ENCODE measurements at places on chromosomes 11 and 22.

GRCh38 chr11:132314911-132315455, 944.6 kb downstream of the NTM start:
- no peak for DNase-seq

DNA sequence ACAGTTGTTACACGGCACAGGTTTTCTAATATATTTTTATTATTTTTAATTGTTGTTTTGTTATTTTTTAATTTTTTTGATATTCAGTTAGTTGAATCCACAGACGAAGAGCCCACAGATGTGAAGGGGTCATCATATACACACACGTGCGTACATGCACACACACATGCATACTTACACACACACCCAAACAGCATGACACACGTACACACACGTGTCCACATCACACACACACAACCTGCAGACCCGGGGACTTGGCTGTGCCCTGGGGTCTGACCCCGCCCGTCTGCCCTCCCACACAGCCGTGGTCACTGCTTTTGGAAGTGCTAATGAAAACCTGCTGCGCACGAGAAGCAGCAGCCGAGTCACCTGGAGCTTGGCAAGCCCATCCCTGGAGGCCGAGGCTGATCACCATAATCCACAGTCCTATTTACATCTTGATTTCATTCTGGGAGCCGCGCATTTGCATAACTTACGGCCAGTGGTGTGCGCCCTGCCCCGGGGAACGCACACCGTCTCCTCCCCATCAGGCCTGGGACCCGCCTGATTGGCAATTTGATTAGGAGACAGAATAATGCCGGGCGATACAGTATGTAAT, 110.3 kb downstream of the BRD1 start:
- DNase-seq: no peak

- DNase-seq: no peak
Measured at GRCh38 chr22:31605851-31606585, 56.0 kb downstream of the PISD start.

GRCh38 chr22:36334821-36335603, 52.8 kb downstream of the MYH9 start:
- no peak for DNase-seq

DNA sequence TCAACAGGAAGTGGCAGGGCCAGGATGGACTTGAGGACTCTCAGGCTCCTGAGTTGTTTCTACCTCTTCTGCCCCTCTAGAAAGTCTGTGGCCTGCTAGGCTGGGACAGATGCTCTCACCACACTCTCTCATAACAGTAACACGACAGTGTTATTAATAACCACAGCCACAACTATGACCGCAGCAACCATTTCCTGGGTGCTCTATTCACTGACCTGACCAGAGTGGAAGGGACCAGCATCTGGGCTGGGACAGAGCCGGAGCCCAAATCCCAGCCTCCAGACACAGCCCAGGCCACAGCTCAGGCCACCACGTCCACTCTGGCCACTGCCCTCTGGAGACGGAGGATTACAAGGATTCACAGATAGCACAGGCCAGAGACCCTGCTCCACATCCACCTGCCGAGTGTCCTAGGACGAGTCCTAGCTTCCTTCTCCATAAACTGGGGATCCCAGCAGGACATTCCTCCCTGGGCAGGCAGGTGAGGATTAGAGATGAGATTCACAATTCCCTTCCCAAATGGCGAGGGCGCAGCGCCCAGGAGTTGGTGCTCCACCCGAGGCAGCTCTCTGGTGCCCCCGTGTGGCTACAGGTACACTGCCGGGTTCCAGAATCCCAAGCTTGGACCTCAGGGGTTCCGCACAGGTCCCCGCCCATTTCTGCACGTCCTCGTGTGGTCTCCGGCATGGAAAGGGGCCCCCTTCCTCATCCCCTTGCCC, 7.1 kb downstream of the PNPLA5 start:
- no peak for DNase-seq

GRCh38 chr11:34604145-34604544, 16.7 kb upstream of the EHF start:
- no peak for DNase-seq

GRCh38 chr11:66861038-66861773, 4.3 kb downstream of the LRFN4 start:
- DNase-seq: no peak

DNA sequence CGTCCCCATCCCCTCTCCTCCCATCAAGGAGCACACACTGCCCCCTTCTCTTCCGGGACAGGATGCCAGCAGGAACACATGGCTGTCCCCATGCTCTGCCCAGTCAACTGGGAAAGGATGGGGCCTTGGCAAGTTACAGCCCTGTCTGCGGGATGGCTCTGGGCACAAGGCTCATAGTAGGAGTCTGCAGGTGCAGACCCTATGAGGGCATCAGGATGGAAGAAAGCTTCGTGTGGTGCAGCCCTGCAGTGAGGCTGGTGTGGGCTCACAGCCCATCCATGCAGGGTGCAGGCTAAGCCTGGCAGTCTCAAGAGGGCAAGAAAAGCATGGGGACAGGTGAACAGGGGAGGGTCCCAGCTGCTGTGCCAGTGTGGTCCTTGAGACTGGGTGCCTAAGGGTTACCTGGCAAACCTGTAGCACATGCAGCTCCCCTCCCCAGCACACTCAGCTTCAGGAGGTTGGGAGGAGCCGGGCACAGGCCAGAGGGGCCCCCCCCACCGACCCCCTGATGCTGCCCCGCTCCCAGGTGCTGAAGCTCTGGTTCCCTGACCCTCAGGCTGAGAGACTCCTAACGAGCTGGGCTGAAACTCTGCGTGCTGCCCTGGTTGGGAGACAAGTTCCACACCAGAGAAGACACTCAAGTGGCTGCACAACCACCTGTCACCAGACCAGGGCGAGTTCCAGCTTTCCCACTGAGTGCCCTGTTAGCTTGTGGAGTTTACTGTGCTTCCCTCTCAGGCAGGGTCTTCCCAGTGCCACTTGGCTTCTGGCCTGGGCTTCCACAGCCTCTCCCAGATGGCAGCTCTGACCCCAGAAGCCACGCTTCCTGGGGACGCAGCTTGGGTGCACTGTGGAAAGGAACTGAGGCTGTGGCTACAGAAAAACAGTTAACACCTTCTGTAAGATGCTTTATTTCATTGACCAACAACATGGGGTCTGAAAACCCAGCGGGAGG, 3.3 kb upstream of the SCARF2 start:
- DNase-seq: no peak

- no peak for DNase-seq
Measured at GRCh38 chr11:130426837-130427341, 1.5 kb downstream of the ADAMTS8 start.

- no peak for DNase-seq
Measured at GRCh38 chr22:41826430-41827383, 6.2 kb upstream of the SREBF2 start.

- no peak for DNase-seq
Measured at GRCh38 chr11:60235321-60235720, 7.6 kb downstream of the MS4A4E start.

- no peak for DNase-seq
Measured at GRCh38 chr11:64348383-64349024, 8.5 kb downstream of the CCDC88B start.

DNA sequence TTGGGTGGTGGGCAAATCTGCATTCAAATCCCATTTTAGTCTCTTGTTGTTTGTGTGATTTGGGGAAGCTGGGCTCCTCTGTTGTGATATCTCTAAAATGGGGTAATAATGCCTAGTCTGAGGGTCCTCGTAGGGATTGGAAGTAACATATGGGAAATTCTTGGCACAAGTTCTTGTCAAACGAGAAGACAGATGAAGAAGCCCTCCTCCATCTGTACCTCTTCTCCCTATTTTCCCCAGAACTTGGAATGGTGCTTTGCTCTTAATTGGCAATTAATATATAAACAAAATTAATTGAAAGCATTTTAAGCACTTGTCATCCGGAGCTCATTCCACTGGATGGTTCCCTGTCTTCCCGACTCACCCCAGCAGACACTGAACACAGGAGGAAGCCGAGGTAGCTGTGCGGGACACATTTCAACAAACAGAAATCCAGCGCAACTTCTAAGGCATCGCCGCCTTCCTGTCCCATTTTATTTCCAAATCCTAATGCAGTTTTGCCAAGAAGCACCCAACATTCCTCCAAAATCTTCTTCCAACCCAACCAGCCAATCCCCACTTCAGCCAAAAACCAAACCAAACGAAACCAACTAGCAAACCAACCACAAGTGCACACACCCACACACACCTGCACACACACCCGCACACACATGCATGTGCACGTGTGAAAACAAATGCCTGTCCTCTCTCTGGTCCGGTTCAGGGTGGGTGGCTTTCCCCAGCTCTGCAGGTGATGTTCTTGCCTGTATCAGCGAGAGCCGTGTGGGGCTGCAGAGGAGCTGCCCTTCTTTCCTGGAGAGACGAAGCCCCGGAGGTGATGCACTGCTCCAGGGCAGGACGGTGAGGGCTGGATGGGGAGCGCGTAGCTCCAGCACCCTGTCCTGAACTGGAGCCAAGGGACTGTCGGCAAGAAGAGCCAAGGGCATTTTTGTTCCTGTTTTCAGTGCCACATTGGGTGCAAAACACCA, 100.8 kb upstream of the B3GAT1 start:
- DNase-seq: no peak

DNA sequence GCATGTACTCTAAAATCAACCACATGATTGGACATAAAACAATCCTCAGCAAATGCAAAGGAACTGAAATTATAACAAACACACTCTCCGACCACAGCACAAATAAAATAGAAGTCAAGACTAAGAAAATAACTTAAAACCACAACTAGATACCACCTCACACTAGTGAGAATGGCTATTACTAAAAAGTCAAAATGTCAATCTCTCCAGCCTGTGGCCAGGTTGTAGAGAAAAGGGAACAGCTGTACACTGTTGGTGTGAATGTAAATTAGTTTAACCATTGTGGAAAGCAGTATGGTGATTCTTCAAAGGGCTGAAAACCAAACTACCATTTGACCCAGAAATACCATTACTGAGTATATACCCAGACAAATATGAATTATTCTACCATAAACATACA, 1025.7 kb upstream of the TENM4 start:
- no peak for DNase-seq

- DNase-seq: no peak
Measured at GRCh38 chr11:47991266-47991830, 11.0 kb downstream of the PTPRJ start.

DNA sequence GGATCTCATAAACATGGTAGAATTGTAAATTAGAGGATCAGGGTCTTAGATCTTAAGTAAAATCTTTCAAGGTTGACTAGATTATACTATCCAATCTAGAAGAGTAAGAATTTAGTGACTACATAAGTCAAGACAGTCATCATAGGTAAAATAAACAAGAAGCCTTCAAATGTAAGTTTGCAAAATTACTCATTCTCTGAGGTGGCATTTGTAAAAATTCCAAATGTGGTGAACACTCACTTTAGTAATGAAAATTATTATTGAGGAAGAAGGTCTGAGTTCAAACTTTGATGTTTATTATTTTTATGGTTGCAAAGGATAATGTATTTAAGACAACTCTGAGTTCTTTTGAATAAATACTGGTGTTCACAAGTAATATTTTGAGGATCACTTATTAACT, 4.6 kb downstream of the HYLS1 start:
- DNase-seq: no peak

- no peak for DNase-seq
Measured at GRCh38 chr11:19722702-19723101, 10.1 kb downstream of the NAV2 start.

- DNase-seq: no peak
Measured at GRCh38 chr22:35218079-35218478, 39.2 kb upstream of the HMGXB4 start.

DNA sequence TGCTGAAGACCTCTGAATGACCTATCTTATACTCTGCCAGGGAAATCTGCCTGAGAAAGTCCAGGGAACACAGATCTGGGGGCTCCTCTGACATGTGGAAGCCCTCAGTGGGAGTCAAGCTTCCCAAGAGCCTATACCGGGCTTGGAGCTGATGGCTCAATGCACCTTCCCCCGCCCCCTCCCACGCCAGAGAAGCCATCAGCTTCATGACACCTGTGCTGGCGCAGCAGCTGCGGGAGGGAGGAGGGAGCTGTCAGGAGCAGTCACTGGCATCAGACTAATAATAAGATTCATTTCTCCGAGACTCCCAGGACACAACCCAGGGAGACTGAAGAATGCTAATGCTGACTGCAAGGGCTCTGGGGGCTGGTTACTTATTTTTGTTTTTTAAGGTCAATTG, 47.8 kb downstream of the SPATA19 start:
- DNase-seq: no peak

- no peak for DNase-seq
Measured at GRCh38 chr22:38613588-38613987, 42.6 kb downstream of the FAM227A start.

- DNase-seq: no peak
Measured at GRCh38 chr11:128501632-128502549, 85.5 kb downstream of the ETS1 start.

DNA sequence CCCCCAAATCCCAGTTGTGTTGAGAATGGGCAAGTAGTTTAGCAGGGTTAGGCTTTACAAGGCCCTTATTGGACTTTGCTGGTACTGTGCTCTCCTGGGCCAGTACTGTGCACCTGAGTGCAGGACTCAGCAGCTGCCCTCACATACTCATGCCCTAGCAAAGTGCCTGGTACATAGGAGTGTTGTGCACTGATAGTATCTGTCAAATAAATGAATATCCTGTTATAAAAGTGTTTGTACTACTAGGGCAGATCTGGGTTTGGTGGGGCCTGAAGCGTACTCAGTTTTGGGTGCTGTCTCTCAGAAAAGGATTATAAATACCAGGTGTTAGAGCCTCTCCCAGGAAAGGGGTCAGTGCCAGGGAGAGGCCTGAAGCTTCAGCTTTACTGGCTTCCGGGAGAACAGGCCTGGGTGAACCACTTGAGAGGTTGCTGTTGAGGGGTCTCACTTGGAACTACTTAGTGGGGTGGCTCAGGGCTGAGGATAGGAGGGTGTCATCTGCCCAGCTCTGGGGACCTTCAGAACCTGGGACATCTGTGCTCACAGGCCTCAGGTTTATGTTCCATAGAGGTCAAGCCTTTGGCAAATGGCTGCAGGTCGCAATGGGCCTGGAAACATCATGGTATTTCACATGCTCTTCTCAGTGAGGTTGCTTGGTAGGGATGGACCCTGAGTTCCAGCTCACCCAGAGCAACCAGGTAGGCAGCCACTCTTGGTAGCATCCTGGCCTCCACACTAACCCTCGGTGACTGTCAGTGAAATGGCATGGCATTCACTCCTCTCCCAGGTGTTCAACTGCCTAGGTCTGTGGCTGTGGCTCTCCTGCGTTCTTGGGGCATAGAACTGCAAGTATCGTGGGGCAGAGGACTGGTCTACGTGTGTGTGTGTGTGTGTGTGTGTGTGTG, 106.1 kb downstream of the ZBTB16 start:
- DNase-seq: no peak

DNA sequence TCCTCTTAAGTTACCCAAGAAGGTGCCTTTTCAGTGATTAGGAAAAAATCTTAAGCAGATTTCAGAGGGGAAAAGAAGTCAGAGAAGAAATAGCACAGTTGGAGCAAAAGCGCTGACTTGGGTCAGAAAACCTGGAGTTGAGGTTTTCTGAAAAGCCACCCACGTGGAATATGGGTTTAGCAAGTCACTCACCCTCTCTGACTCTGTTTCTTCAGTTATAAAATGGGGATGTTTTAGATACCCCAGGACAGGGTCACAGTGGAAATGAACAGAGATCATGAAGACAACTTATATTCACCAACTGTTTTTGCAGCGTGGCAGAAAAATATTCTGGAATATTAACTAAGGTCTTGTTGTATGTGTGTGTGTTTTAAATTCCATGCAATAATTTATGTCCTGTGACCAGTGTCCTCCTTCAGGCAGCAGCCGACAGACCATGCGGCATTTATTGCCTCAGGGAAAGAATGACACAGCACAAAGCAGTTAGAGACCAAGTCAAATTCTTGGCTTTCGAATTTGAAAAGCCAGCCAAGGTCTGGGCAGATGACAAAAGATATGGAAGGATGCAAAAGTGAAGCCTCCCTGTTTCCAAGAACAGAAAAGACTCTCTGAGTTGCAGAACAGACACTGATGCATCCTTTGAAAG, 119.9 kb downstream of the MIAT start:
- DNase-seq: no peak

Data from brain pericyte (primary cell).